Esophagus squamous epithelium (tissue), 5 donors: ENCODE measurements at places on chromosomes 1 and 21.

DNA sequence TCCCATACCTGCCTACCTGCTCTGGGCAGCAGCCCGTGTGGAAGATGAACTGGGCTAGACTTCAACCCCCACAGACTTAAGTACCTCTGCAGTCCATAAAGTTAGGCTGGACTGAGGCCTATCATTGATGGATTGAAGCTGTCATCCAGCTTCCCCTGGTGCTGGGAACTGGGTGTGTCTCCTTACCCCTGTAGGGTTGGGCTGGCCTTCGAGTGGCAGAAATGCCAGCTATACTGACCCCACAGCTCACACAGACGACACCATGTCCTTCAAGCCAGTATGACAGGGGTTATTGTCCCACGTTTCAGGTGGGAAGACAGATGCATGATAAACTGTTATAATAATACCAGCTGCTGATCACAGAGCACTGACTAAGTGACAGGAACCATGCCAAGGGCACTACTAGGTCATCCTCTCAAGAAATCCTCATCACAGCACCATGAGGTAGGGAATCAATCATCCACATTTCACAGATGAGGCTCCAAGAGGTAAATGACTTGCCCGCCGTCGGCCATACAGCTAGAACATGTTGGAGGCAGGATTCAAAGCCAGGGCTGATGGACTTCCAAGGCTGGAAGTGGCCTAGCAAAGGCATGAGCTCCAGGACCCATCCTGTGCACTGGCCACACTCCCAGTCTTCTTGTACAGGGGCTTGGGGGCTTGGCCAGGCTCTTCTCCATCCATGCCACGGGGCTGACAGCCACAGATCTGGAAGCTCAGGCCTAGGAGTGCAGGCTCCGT, at the start of gene BEST4:
TSS of gene BEST4 (minus strand) at position 51 of the 741 bp plus-strand sequence. CDS start 465 bp downstream, outside the sequence.
- no peak for DNase-seq

GRCh38 chr1:1085171-1085841, 11.2 kb upstream of the RNF223 start:
- no peak for DNase-seq

GRCh38 chr1:205523891-205524793, 19.7 kb downstream of the CDK18 start:
- DNase-seq = no peak

GRCh38 chr1:152162792-152163463, 3.9 kb upstream of the RPTN start:
- DNase-seq = no peak

- no peak for DNase-seq
These were observed 93.4 kb downstream of the BCAR3 start for GRCh38 chr1:93588206-93588605.

- DNase-seq = no peak
These were observed 4.9 kb upstream of the B4GALT3 start for GRCh38 chr1:161182214-161182613.

GRCh38 chr21:33687634-33688033, 45.3 kb downstream of the ITSN1 start:
- DNase-seq = no peak

- DNase-seq = no peak
These were observed 274.9 kb downstream of the FOXD2 start for GRCh38 chr1:47712596-47713299.

DNA sequence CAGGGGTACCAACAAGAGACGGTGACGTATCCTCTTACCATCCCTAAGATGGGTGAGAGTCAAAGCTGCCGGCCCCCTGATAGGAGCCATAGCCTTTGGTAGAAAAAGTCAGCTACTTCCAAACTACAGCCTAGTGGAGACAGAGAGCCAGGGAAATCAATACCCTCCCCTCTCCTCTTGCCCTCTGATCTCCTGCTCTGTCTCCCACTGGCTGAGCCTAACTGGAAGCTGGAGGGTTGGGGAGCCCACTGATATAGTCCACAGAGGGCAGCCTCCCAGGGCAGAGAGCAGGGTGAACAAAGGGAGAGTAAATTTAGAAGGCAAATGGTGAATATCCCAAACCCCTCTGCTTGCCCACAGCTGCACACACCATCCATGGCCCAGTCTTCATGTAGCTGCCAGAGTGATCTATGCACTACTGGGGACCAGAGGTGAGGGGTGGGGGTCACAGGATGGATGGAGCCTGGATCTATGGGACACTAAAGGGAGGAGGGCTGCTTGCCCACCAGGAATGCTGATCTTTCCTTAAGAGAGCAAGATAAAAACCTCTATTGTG, 80.0 kb downstream of the DHRS3 start:
- no peak for DNase-seq

DNA sequence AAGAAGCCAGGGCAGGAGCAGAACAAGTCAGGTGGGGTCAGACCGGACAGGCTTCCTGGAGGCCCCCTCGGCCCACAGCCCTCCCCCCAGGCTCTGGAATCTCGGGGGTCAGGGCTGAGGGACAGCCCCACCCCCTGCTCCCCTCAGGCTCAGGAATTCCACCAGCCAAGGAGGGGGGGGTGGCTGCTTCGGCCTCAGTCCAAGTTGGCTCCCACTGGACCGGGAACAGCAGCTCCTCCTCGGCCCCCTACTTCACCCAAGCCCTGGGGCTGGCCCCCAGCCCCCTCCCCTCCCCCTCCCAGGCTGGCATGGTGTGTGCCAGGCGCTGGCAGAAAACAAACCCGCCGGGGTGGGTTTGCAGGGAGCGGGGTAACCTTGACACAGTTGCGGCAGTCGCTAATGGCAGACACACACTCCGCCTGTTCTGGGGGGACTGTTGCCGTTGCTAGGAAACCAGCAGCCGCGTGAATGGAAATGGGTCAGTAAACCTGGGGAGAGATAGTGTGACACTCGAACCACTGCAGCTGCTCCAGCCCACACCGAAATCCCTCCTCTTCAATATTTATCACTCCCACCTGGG, 32.4 kb downstream of the AHDC1 start:
- no peak for DNase-seq
